ENCODE measurements at places on chromosomes 7 and 10.
A peak's percentile ranks its signal among the peaks of the same experiment; 100 is the strongest.

DNA sequence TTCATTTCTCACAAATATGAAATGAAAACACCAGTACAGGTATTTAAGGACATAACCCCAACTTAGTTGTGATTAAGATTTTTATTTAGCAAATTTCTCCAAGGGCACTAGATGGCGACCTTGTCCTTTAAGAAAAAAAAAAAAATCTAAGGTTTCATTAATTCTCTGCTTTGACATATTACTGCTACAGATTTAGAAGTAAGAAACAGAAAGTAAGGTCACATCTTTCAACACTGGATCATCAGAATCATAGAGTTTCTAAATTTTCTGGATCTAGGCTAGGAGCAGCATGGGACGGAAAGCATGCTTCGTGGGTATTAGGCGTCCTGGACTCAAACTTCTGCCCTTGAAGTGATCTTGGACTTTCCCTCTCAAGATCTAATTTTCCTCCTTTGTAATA, 85.5 kb upstream of the PRKG1 start:
- DNase-seq = no peak

- DNase-seq = no peak
Measured at GRCh38 chr10:28981007-28981406, 303.7 kb downstream of the BAMBI start.

DNA sequence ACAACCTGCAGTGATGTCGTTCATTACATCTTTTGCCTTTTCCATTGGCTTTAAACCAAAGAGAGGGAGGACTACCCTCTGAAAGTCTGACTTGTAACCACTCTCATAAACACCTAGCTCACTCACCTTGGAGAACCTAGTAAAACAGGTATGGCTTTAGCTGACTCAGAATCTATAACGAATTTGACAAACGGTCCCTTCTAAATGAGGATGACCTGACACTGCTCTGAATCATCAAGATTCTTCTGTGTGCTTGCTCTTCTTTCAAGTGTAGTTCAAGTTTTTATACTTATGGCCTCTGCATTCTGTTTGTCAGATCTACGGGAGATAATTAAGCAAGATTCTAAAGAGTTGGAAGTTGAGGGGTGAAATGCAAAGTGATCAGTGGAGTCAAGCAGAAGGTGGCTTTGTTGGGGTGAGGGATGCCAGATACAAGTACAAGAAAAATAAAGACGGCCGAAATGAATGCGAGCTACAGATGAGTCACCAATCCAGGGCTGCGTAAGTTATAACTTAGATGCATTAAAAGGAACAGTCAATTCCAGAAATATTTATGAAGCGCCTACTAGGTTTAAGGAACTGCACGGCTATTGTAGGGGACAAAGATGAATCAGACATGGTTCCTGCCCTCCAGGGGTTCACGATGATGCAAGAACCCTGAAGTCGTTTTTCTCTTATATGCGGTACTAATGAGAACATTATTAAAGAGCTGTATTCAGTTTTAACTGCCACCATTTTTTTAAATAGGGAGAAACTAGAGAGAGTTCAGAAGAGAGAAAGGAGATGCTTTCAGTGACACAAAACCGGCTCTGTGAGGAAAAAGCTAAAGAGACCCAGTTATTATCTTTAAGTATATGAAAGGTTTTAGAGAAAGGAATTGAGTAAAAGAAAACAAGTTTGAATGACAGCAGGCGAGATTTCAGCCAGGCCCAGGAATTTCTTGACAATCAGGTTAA, 6.5 kb downstream of the HIPK2 start:
- peak; percentile 28 for DNase-seq

DNA sequence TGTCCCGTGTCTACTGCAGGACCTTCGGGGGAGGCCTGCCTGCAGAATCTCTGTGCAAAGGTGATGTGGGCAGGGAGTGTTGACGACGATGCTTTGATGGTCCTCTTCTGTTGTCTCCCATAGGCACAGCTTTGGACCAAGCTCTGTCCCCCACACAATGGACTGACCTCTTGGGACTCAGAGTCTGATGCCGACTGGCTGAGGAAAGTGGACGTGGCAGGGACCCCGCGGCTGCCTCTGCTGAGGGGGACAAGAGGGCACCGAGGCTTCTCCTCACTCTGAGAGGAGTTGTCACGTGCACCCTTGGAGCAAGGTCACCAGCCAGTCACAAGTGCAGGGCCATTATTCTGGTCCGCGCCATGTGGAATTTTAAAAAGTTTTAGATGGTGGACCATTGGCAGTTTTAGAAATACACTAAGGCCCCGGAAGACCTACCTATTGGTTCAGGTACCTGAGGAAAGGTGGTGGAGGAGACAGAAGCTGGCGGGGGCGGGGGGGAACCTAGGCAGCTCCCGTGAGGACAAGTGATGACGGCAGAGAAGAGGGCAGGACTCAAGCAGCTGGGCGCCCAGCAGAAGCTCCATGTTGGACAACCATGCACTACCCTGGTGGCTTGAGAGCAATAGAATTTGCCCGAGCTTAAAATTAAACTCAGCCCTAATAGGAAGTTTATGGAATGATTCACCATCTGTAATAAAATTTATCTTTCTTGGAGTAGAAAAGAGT, 331.4 kb downstream of the PTPRN2 start:
- DNase-seq = no peak

GRCh38 chr10:1177936-1178335, 121.8 kb downstream of the WDR37 start:
- no peak for DNase-seq

GRCh38 chr7:81692146-81692905, 77.5 kb downstream of the HGF start:
- no peak for DNase-seq

DNA sequence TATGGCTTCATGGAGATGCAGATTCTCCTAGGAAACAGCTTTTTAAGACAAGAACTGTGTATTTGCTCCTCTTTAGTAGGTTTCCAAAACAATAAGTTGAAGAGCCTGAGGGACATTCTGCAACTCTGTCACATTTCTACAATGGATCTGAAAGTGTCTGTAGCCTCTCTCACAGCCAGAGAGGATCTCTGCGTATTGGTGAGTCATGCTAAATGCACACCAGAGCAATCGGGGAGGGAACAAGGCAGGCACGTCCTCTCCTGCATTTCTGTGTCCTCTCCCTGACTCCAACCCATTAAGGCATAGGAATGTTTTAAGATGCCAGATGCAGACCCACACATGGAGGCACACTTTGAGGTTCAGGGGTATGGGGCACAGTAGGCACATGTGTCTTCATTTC, 1126.4 kb upstream of the GHITM start:
- DNase-seq = no peak

DNA sequence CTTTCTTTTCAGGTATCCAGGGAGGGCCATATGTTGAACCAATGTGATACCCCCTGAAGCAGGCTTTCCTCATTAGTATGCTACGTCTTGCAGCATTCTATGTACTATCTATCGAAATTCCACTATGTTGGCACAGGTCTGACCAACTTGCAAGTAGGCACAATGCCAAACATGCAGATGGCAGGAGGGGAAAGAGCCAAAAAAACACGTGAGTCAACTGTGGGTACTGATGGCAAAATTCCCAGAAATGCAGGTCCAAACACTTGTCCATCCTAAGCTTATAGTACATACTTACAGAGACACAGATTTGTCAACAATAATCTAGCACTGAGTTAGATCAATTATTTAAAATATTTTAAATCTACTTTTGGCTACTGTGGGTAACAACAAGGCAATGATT, 394.9 kb downstream of the DGKB start:
- DNase-seq = peak; percentile 21

DNA sequence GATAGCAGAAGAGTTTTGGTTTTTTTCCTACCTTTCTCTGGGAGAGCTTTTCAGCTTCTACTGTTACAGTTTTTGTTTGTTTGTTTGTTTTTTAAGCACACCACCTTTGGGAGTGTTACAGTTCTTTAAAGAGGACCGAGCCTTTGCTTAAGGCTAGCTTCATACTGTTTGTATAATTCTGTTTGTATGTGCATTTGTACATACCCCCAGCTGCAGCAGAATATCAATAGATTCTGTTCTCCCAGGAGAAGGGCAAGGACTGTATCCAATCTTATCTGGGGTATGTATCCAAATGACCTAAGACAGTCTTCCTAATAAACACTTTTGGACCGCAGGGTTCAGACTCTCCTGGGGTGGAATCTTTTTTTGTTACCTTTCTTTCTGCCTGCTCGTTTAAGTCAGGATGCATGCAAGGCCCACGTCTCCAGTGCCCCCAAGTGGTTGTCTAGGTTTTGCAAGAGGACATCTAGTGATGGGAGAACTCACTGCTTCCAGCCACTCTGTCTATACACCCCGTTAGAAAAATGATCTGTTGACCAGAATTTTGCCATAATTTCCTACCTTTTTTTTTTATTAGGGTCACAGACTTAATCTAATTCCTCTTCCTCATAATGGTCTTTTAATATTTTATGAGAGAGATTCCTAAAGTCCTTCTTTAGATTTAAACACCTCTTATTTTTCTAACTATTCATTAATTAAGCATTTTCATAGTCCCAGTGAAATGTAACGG, 23.9 kb downstream of the NRF1 start:
- DNase-seq = peak; percentile 51

GRCh38 chr7:101911800-101912715, 94.6 kb downstream of the CUX1 start:
- no peak for DNase-seq

GRCh38 chr10:32055478-32056135, 618 bp downstream of the KIF5B start:
- no peak for DNase-seq

GRCh38 chr10:89097226-89097625, 106.6 kb downstream of the FAS start:
- DNase-seq = no peak

- no peak for DNase-seq
Measured at GRCh38 chr7:113608782-113609181, 310.0 kb downstream of the PPP1R3A start.

GRCh38 chr7:43454936-43455518, 127.9 kb upstream of the STK17A start:
- no peak for DNase-seq

DNA sequence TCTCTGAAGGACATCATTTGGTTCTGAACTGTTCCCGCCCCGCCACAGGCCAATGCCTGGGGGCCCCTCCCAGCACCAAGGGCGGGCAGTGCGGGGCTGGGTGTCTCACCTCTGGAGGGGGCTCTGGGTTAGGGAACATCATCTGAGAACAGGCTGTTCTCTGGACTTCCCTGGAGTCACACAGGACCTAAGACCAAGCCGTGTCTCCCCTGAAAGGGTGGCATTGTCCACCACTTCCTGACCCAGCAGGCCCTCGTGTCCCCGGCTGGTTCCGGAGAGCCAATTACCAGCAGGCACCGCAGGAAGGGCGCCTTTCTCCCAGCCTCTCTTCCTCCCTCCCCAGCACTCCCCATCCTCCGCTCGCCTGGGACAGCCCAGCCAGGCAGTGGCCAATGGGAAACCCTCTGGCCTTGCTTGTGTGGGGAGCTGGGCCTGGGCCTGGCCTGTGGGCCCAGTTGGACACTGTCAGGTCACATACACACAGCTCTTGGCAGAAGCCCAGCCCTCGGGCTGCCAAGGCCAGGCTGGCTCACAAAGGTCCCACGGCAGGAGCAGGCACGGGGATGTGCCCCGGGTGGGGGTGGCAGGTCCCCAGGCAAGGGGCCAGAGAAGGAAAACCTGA, 119.5 kb downstream of the SPDYE5 start:
- no peak for DNase-seq

- no peak for DNase-seq
Measured at GRCh38 chr10:98901441-98902110, 334.1 kb downstream of the HPSE2 start.

- no peak for DNase-seq
Measured at GRCh38 chr7:126718419-126718818, 534.3 kb downstream of the GRM8 start.

DNA sequence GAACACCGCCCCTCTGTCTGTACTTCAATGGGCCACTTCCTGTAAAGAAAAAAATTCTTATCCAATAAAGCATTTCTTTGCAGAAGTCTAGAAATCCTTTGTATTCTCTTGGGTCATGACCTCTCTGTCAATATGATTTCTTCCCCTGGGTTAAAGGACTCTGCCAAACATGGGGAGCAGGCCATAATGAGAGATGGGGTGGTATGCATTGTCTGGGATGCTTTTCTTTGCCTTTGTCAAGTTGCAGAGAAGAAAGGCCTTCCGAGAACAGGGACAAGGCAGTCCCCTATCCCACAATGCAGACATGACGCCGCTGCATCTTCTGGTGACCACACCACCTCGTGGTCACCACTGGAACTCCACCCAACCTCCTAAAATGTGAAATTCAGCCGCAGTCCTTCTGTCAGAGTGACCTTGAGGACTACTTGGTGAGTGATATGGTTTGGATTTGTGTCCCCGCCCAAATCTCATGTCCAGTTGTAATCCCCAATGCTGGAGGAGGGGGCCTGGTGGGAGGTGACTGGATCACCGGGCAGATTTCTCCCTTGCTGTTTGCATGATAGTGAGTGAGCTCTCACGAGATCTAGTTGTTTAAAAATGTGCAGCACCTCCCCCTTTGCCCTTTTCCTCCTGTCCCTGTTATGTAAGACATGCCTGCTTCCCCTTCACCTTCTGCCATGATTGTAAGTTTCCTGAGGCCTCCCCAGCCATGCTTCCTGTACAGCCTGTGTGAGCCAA, 15.2 kb upstream of the FRMPD2 start:
- DNase-seq = peak; percentile 10

GRCh38 chr7:105822806-105823205, 53.6 kb downstream of the ATXN7L1 start:
- no peak for DNase-seq

DNA sequence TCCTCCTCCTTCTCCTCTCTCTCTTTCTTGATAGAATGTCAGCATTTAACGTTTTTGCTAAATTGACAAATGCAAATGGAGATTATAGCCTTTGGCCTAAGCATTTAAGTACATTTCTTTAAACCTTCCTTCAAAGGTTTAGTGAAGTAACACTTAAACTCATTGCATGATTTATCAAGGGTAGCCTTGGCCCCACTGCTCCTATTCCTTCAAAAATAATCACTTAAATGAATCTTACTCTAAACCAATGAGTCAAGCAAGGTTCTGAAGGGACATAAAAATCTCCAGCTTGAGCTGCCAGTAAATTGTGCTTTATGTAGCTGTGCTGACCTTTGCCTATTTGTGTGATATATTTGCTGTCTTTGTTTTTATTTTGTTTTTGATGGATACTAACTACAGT, 358.5 kb upstream of the AKR1E2 start:
- no peak for DNase-seq

GRCh38 chr10:44378626-44379025, 6.3 kb downstream of the CXCL12 start:
- DNase-seq = no peak

- DNase-seq = no peak
Measured at GRCh38 chr10:70362328-70362727, 20.1 kb downstream of the LRRC20 start.

- DNase-seq = no peak
Measured at GRCh38 chr10:11144626-11145494, 127.2 kb downstream of the CELF2 start.

- peak; percentile 49 for DNase-seq
Measured at GRCh38 chr10:94076325-94076841, 82.7 kb downstream of the PLCE1 start.

All from AG09309 (cell line).